SW 1271 (cell line): ENCODE measurements at places on chromosomes 3 and 15.

DNA sequence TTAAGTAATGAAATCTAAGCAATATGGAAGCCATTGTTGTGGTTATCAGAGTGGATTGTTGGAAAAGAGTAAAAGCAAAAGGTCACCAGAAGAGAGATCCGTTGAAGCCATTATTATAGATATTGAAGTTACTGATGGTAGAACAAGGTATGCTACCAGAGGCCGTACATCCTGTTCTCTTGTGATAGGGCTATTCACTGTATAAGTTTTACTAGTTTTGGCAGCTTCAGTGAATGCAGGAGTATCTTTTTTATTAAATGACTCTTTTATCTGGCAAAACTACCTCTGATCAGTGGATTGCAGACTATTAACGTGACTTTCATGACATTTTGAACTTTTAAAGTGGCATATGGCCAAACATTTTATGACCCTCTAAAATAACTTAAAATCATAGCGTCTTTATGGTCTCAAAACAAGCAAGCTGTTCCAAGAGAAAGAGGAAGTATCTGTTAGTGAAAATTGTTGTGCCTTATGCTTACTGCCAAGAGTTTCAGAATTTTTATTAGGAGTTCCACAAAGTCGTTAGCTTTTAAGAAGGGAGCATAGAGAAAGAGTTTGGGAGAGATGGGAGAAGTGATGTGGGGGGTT is 102.9 kb downstream of the LRRC49 start:
- DNase-seq = no peak

GRCh38 chr3:73365756-73366397 is 258.9 kb downstream of the PDZRN3 start:
- DNase-seq = no peak

- no peak for DNase-seq
These were observed 201.3 kb downstream of the XXYLT1 start for GRCh38 chr3:195069501-195070251.

GRCh38 chr3:72614394-72615074 is 233.7 kb downstream of the SHQ1 start:
- DNase-seq = no peak

GRCh38 chr3:133663569-133664313 is 2.0 kb upstream of the TOPBP1 start:
- peak; percentile 43 for DNase-seq

GRCh38 chr3:55370272-55370671 is 116.8 kb downstream of the WNT5A start:
- no peak for DNase-seq

DNA sequence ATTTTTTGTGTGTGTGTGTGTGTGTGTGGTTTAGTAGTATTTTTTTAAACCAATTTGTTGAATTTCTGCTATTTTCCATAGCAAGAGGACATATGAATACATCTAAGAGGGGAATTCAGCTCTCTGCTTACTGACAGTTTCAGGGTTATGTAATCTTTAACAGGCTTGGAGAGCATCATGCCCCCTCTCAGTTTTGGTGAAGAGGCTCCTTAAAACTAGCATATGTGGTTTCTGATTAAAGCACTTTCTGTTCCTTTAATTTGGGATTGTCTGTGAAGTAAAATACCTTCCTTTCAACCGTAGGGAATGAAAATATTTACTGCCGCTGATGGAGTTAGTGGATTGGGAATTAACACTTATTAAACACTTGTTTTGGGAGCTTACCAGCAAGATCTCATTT is 19.4 kb upstream of the NFKBIZ start:
- no peak for DNase-seq

DNA sequence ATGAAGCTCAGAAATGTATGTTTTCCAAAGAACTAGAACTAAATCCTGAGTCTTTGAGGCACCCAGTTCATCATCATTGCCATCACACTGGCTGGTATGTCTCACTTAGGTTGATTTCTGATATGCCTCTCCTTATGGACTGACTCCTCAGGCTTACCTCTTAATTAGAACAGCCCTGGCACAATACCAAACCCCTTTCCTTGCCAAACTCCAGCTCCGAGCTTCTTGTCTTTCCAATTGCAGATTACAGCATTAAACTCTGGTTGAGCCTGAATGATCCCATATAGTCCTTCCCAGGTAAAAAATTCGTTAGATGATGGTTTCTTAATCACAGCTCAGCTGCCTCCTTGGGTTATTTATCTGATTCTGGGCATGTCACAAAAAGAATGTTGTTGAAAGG is 66.3 kb downstream of the RTP4 start:
- no peak for DNase-seq

- no peak for DNase-seq
These were observed 6.6 kb upstream of the SSR3 start for GRCh38 chr3:156561533-156561932.

DNA sequence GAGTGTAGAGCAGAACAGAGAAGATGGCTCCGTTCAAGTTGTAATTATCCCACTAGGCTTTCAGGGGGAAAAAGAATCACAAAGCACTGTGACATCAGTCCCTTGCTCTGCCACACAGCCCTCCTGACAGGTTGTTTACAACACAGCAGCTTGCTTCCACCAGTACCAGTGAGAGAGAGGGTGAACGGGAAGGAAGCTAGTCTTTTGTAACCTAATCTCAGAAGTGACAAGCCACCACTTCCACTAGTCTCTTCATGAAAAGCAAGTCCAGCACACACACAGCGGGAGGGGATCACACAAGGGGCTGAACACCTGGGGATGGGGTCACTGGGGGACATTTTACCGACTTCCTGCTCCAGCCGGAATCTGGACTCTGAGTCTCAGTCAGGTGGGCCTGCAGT is 86.3 kb downstream of the FAM81A start:
- no peak for DNase-seq

- no peak for DNase-seq
These were observed 53.0 kb upstream of the TPM1 start for GRCh38 chr15:62989366-62990055.

GRCh38 chr3:94303897-94304296 is 241.0 kb downstream of the NSUN3 start:
- DNase-seq = no peak

DNA sequence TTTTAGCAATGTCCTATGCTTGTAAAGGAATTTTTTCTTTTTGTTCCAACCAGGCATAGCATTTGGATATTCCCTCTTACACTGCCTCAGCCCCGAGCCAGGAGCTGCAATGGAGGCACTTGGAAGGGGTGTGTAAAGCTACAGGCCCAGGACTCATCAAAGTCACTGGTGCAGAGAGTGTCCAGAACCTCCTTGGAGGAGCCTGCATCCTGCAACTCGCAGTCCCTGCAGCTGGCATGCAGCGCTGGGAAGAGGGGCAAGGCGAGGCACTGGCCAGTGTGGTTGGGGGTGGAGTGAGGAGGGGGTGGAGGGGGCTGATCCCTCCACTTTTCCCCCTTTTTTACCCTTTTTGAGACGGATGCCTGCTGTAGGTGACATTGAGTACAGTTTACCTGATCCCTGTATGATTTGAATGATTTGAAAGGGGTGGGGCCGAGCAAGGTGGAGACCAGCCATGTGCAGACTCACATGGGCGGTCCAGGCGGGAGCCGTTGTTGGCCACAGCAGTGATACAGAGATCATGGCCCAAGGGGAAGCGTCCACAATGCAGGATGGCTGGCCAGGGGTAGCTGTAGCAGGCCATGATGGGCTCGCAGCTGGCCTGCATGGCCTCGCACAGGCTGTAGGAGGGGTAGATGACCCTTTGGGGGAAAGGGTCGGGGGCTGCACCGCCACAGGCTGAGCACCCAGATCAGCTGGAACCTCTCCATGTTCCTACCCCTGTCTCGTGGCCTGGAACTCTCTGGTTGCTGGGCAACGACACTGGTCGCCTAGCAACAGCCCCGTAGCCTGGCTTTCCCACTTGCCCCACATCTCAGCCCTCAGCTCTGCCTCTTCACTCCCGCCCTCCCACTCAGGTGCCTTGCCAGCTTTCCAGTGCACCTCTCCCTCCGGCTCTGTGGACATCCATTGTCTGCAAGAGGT is 7.9 kb downstream of the P4HTM start:
- no peak for DNase-seq

DNA sequence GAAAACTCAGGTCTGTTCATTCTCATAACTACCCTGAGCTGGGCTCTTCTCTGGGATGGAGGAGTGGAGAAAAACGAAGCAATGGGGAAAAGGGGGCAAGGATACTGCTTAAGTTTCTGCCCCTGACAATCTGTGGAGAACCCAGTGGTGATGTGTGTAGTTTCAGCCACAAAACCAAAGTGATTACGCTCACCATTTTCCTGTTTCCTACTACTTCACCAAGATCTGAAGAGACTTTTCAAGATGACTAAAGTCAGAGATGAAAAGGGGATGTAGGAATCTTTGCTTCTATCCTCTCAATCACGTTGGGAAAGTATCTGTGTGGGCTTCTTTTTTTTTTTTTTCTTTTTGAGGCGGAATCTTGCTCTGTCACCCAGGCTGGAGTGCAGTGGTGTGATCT is 8.3 kb upstream of the UBE2E1 start:
- no peak for DNase-seq

GRCh38 chr3:86951322-86951721 is 39.6 kb downstream of the VGLL3 start:
- no peak for DNase-seq

GRCh38 chr3:97896547-97896946 is 74.7 kb downstream of the CRYBG3 start:
- DNase-seq = no peak

- no peak for DNase-seq
These were observed 121.6 kb downstream of the TMEM108 start for GRCh38 chr3:133159498-133160475.
